ENCODE measurements at places on chromosomes 12 and 14. TPM values are rescaled to one million over a fixed set of nuclear protein-coding genes. Genes with fewer than 3 reads are reported as not detected.

- no peak for DNase-seq
Observed at GRCh38 chr12:30792648-30793499, 38.1 kb upstream of the CAPRIN2 start.

YBX3 gene
- 429 TPM for total RNA-seq

SDSL gene
- 0.83 TPM for total RNA-seq

DNA sequence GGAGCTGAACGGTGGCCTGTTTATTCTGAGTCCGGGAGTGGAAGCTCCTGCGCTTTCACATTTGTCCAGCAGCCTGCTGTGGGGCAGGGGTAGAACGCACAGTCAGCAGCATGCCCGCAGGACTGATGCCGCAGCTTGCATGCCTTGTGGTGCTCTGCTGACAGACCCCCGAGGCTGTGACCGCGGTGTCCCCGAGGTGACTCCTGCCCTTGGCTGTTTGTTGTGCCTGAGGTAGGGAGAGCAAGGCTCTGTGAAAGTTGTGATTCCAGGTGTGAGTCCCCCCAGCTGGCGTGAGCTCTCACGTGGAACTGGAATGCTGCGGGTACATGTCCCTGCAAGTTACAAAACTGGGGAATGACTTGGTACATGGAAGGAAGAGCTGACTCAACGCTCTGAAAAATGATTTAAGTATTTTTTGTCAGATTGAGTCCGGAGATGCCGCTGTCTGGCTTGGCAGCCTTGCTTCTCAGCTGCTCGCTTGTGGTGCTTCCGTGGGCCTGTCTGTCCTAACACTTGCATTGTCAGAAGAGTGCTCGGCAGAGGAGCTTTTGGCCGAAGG lies 18.1 kb downstream of the MLXIP start:
- peak; percentile 65 for DNase-seq

DNA sequence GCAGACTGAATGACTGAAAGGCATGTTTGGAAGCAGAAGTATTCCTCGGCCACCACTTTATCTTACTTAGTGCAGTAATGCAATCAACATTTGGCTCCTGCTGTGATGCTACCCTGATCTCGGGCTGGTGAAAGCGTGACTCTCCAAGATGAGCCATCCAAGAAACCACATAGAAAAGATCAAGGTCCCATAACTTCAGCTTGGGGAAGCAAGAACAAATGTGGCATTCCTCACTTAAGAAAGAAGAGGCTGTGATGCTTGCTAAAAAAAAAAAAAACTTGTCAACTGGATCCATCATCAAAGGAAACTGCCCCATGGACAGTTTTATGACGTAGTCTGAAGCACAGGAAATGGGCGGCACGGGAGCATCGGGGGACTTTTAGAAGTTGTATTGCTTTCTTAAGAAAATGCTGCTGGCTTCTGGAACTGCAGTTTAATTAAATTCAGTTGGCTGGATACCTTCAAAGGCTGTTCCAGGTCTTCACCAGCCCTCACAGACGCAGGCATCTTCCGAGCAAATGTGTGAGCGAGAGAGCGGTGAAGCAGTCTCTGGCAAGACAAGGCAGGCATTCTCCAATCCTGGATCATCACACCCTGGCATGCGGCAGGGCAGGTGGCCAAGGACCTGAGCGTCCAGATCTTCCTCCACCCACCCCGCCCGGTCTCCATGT lies 38.2 kb upstream of the MAP1LC3B2 start:
- no peak for DNase-seq

GRCh38 chr14:68391311-68392014 lies 401.4 kb downstream of the ZFP36L1 start:
- no peak for DNase-seq

MMP14 gene
- total RNA-seq: 86.6 TPM

DNA sequence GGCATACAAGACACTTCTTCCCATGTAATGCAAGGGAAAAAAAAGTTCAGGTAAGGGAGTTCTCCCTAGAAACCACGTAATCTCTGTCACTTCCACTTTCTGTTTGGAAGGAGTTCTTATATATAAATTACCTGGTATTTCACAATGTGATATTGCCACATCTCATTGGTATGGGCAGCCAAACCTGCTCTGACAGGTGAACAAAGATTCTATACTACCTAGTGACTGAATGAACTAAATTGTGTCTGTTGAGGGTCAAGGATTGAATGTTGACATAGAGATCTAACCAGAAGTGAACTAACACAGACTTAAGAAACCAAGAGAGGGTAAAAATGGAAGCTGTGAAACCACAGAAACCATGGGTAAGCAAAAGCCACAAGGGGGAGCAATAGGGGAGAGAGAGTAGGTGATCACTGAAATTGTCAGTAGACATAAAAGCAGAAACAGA lies 161.3 kb downstream of the RPL10L start:
- no peak for DNase-seq

LRP1-AS gene
- not detected for total RNA-seq

DNA sequence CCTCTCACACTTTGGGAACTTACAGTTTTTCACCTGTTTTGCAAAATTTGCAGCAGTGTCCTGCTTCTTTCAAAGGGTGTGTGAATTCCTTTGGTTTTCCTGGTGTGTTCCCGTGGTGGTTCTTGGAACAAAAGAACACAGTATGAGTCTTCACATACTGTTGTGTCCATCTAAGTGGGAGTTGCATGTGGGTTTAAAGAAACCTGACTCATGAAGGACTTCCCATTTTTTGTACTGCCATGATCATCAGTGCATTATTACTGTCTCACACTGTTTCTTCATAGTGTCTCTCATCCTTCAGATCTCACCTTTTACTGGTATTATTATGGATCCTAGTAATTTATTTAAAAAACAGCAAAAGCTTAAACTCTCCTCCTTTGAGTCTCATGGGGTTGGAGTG lies 3.8 kb upstream of the GZMH start:
- no peak for DNase-seq

- no peak for DNase-seq
Observed at GRCh38 chr12:24711056-24712008, 237.6 kb downstream of the BCAT1 start.

SYCP3 gene
- total RNA-seq: not detected

DNA sequence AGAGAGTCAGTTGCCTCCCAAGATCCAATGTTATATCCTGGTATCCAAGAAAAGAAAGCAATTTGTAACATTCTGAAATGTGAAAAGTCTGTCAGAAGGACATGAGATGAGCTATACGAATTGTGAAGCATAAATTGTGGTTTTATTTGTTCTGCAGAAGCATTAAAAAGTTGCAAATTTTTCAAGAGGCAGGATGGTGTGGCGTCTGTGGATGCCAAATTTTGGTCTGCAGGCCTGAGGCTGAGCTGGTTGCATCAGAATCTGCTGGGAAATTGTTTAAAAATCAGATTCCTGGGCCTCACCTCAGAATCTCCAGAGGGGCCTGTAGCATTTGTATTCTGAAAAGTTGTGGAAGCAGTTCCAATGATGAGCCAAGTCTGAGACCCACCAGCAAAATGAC lies 284.7 kb downstream of the NUAK1 start:
- DNase-seq: no peak

GRCh38 chr14:38255673-38256532 lies at the start of gene CLEC14A:
Gene CLEC14A, minus strand, starts transcription at chr14:38256093. Its CDS starts 71 bp downstream, at chr14:38256022.
- no peak for DNase-seq

- no peak for DNase-seq
Observed at GRCh38 chr14:24339284-24340151, at the start of gene RIPK3. Gene RIPK3, minus strand, starts transcription at chr14:24339991. Its CDS starts 165 bp downstream, at chr14:24339826.

DNA sequence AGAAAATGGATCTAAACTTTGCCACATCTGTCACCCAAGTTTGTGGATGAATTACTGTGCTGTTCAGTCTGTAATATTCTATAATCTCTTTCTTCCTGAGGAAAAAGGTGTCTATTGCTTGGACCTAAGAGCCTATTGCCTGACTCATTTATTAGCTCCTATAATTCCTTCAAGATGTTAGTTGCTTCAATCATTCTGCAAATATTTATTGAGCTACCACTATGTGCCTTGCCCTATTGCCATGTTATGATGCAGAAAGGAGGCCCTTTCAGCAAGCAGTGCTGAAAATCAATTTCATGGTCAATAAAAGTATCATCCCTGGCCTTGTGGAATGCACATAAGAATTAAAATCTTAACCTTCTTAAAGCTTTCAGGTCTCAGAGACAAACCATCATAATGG lies 113.6 kb downstream of the CCER1 start:
- DNase-seq: no peak

GPX2 gene
- 1.9 TPM for total RNA-seq

ACOT4 gene
- 0.54 TPM for total RNA-seq

CLEC12A gene
- 8.3 TPM for total RNA-seq

GRCh38 chr14:94888121-94888520 lies 118.2 kb upstream of the GSC start:
- DNase-seq: no peak

Measured in sigmoid colon (tissue), 7 donors.